Mammary epithelial cell (primary cell): ENCODE measurements at places on chromosomes 5 and 9.

- DNase-seq: no peak
These were observed 163.6 kb upstream of the TLE4 start for GRCh38 chr9:79408200-79408599.

- DNase-seq: no peak
These were observed 1.2 kb downstream of the GALT start for GRCh38 chr9:34647651-34648050.

DNA sequence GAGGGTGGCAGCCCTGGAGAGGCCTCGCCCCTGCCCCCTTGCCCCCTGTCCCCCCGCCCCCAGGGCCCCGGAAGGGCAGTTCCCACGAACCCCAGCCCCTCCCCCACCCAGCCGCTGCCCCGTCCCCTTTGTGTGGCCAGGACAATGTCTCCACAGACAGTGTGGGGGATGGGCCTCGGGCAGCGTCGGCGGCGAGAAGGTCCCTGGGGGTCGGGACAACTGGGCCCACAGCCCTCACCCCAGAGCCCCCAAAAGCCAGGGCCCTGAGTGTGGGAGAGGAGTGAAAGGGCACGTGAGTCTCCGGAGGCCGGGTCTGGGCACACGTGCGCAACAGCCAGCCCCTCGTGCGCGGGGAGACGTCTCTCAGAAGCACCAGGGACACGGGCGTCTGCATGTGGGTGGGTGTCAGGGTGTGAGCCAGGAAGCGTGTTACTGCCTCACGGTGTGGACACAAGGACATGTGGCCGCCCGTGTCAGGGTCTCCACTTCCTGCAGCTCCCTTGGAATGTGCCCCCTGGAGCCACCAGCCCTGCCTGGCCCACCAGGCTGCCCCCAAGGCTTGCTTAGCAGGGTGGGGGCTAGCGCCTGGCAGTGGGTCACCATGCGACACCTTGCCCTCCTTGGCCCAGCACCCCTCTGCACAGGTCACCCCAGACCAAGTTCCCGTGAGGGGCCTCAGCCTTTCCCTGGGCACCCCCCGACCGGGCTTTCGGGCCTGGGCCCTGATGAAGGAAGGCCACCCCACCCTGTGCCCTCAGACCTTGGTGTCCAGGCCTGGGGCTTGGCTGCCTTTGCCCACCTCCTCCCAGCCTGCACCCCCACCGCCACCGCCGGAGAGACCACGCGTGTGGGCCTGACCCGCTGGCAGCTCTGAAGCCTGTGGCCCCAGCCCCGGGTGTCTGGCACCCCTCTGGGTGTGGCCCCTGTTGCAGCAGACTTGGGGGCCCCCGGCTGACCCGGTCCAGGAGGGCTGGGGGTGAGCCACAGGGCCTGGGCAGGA lies 12.8 kb upstream of the NRARP start:
- DNase-seq: no peak

DNA sequence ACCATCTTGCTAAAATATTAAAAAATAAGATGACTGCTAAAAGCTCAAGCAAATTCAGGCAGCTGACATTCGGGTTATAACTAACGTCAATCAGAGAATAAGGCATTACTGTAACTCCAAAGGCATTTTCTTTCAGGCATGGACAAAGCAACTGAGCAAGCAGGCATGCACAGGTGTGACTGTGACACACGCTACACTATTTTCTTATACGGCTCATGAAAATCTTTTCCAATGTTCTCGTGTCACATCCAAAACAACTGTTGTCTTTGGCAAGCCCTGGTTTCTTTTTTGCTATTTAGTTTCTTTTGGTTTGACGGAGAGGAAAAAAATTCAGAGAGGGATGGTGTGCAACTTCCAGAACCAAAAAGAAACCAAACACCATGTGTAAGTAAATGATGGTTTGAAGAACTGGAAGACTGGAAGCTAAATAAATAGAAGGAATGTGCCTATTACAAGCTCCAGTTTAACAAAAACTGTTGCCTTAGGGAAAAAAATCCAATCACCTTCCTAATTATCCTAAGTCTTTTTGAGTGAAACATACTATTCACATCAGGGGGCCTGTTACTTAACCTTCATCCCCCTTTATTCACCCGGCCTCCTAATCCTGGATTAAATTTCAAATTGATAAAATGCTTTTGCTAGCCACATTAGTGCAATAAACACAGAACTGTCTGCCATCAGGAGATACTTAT lies 277.6 kb downstream of the PSAT1 start:
- no peak for DNase-seq

DNA sequence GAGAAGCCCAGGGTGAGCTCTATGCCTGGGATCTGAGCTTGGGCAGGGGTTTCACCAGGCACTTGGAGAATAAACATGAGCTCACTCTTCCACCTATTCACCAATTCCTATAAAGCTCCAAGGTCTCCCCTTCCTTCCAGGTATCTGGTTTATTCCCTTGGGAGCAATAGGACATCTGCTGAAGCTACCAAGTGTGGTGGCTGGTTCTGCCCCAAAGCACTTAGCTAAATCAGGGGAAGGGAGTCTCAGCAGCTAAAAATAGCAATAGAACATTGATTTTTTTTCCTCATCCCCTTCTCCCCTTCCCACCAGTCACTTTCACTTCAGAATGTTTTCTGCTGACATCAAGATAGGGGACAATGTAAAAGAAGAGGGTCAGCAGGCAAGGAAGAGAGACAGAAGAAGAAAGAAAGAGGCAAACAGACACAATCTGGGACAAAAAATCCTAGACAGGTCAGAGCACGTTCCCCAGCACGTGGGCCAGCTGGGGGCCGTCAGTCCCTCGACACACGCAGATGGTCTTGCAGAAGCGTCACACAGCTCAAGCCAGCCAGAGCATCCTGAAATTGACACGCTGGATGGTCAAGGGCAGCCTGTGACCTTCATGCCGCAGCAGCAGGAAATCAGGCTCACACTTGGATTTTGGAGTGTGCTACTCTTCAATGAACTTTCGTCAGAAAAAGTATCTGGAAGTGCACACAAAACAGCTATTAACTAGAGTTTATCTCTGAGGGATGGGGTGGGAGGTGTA lies 176.0 kb downstream of the ZNF608 start:
- DNase-seq: no peak

DNA sequence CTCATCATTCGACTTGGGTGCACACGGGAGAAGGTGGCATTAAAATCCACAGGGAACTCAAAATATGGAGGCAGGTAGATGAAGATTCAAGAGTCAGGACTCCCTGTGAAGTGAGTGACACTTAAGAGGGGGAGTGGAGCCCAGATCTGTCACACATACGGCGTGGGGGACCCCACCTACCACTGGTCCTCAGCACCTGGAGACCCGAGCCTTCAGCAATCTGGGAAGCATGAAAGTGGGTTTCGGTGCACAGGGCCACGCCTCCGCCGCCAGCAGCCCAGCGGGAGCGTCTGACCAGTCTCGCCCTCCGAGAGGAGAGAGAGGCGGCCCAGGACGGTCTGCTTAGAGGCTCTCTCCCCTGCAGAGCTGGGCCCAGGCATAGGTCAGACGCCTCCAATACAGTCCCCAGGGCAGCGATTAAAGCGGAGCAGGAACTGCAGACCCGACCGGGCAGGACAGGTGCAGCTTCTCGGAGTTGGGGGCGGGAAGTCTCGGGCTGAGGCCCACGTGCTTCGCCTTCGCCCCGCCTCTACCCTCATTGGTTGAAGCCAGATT lies 639 bp upstream of the SLC2A8 start:
- no peak for DNase-seq

DNA sequence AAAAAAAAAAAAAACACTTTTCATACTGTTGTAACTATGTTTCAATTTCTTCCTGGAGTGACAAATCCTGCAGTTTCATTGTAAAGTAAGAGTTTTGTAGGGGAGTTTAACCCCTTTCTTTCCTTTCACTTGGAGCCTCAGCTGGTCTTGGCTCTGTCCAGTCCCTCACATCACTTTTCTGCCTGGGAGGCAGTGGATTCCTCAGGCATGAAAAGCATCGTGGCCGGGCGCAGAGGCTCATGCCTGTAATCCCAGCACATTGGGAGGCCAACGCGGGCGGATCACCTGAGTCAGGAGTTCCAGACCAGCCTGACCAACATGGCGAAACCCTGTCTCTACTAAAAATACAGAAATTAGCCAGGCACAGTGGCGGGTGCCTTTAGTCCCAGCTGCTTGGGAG lies 45.6 kb upstream of the MYO10 start:
- DNase-seq: no peak

DNA sequence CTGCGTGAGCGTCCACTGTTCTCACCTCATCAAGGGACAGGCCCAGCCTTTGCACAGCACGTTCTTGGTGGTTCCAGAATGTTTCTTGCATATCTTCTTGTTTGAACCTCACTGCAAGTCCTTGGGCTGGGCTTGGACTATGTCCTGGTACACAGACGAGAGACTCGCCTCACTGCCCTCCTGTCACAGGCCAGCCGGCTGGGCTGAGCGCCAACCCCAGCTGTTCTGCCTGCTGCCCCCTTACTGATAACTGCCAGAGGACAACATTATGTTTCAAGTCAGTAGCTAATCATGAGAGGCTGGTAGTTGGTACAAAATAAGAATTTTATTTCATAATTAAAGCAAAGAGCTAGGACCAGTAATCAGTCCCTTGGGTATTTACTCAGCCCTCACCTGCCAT lies 52.8 kb upstream of the LRRTM2 start:
- no peak for DNase-seq

DNA sequence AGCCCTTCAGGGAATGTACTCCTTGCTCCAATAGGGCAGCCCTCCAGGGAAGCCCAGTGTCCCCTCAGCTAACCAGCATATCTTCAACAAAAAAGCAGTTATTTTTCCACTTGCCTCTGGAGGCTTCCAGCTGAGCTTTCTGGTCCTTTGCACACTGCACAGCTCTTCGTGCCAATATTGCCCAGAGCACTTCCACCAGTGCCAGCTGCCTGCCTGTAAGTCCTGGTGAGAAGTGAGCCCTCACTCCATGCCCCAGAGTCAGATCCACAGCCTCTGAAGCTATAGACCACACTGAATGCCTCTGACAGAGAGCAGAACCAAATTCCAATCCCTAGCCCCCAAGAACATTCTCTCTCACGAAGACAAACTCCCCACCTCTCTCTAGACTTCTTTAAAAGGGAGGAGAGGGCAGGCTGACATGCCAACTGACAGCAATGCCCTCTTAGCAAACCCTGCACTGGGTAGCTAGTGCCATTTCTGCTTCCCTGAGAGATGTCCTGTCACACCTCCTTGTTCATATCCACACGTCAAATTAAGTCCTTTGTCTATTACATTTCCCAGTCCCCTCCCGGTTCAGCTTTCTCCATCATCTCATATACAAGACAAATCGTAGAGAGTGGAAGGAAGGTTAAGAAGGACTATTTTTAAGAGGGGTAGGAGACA lies 12.7 kb upstream of the HEXB start:
- no peak for DNase-seq

DNA sequence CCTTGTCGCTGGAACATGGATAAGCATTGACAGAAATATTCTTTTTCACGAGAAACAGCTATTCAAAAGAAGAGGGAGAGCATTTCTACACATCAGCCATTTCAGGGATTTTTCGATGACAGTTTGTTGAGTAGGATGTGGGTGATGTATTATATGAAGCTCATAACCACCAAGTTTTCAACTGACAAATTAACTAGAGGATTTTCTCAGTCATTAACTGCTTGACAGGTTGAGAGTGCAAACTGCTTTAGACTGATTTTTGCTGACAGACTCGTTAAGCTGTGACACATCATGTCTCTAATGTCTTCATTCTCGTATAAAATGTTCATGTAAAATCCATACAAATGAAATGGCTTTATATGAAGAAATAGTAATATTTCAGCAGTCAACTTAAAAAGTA lies 354.2 kb upstream of the KCNN2 start:
- no peak for DNase-seq

DNA sequence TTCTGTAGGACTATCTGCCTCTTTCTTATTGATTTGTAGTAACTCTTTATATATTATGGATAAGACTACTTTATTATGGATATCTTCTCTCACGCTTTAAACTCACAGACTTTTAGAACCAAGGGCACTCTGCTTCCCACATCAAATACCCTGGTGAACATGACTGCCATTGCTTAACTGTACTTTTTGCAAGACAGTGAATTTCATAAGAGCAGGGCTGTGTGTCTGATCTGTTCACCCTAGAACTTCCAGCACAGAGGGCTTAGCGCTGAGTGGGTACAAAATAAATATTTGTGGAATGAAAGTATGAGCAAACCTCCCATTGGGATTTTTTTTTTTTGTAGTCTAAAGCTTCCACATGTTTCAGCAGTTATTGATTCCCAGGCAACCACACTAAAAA lies 84.8 kb downstream of the CFAP77 start:
- no peak for DNase-seq

DNA sequence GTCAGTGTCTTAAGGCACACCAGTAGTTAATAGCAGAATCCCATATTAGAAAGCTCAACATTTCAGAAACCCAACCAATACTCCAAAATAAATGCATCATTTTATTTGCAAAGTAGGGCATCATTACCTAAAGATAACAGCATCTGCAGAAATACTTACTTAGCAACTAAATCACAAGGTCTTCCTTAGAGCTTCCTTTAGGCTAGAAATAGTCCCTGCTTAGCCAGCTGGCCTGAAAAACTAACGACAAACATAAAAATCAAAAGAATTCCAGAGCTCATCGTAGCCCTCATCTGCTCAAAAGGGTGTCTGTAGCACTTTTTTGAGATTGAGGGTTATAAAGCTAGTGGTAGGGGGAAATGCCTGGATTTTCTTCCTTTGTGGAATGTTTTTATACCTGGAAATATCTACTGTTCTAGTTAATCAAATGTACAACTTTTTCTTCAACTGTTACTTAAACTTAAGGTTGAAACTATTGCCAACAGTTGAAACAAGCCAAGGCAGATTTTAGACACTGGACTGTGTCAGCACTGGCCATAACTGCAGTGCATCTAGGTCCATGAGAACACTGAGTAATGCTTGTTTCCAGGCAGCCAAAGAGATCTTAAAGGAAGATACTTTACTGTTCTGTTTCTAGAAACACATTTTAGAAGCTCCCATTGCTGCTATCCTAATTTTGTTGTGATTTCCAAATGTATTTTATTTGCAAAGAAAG lies 129.4 kb upstream of the RASA1 start:
- peak; percentile 50 for DNase-seq

- DNase-seq: no peak
These were observed 54.0 kb downstream of the SECISBP2 start for GRCh38 chr9:89372230-89372816.

DNA sequence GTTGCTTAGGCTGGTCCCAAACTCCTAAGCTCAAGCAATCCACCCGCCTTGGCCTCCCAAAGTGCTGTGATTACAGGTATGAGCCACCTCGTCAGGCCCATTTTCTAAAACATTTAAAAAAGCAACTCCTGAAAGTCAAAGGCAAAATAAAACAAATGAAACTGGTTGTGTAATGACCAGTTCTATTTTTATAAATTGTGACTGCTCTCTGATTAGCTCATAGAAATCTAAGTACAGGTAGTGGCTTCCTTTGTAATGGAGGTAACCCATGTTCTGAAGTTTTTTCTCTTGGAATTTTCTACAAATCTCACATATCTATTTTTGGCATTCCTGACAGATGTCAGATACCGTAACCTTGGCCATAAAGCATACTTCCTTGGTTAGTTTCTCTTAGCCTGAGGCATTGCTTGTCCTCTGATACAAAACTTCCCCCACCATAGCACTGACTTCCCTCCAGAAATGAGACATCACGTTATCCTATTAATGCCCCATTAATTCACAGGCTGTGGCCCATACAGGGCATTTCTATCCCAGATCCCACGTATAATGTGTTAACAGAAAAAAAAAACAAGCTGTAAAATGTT lies 14.1 kb upstream of the AK3 start:
- DNase-seq: peak; percentile 26
